D721Med (cell line): ENCODE measurements at places on chromosomes 2 and 18.

GRCh38 chr2:128488434-128488833, 169.8 kb upstream of the HS6ST1 start:
- no peak for DNase-seq

GRCh38 chr2:184756885-184757284, 158.6 kb downstream of the ZNF804A start:
- DNase-seq, result no peak

DNA sequence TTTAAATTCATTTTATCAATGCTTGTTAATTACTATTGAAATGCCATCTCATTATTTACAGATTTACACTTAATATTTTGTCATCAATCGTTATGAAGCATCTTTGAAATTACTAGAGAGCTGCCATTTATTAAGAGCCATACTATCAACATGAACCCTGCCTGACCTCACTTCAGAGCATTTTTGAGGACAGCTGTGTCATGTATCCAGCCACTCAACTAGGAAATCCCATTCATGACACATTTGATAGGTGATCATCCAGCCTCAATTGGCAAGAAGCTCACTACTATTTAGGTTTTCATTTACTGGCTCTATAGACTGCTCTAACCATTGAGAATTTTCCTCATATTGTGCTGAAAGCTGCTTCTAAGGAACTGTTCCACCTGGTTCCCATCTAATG, 40.6 kb upstream of the TLK1 start:
- DNase-seq, result no peak

- no peak for DNase-seq
These were observed 16.3 kb upstream of the RMND5A start for GRCh38 chr2:86703704-86704361.

- no peak for DNase-seq
These were observed 103.6 kb upstream of the LYPD6 start for GRCh38 chr2:149226790-149227189.

- no peak for DNase-seq
These were observed 17.3 kb downstream of the CIB4 start for GRCh38 chr2:26623541-26624495.

GRCh38 chr2:219490186-219490585, 8.5 kb upstream of the GMPPA start:
- DNase-seq, result no peak

- DNase-seq, result no peak
These were observed 13.7 kb downstream of the PDCD1 start for GRCh38 chr2:241844831-241845578.

GRCh38 chr2:11869391-11869991, 123.1 kb downstream of the LPIN1 start:
- DNase-seq, result no peak

DNA sequence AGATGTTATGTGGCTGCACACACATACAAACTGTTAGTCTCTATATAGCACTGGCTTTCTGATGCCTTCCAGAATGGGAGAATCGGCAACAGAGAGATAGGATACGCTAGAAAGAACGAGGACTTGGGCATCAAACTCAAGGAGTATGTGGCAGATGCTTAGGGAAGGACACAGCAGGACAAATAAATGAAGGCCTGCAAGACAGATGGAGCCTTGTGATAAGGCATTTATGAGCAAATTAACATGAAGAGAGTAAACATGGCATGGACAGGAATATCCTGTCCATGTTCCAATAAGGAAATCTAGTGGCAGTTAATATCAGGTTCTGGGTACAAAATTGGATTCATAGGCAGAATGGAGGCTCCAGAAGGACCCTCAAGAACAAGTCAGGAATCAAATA, 136.9 kb downstream of the SLC4A10 start:
- DNase-seq, result no peak

DNA sequence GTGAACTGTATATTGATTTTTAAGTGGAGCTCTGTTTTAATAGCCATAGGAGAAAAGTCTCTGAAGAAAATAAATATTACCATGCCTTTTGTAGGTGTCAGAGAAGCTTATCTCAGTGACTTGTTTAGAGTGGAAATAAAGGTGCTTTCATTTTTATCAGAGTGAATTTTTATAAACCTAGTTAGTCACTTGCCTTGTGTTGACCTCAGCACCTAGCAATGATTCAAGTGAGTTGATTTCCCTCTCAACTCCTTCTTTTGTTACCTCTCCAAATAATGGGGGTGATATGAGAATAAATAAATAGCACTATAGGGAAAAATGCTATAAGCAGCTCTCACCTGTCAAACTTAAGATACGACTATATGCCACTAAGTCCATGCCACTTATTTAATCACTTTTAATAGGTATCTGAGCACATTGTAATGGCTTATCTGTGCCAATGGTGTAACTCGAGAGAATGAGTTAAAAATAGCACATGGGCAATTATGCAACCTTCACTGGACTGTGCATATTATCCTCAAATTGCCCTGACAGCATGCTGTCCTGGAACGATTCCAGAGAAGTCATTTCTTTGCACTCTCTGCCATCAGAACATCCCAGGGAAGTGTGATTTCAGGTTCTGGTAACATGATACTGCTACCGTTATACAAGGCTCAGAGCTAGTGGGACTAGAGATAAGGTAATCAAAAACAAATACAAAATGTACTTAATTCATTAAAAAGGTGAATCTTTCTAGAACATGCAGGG, 290.8 kb downstream of the CCDC85A start:
- DNase-seq, result no peak

GRCh38 chr18:49059028-49059834, 108.5 kb upstream of the SMAD7 start:
- no peak for DNase-seq

DNA sequence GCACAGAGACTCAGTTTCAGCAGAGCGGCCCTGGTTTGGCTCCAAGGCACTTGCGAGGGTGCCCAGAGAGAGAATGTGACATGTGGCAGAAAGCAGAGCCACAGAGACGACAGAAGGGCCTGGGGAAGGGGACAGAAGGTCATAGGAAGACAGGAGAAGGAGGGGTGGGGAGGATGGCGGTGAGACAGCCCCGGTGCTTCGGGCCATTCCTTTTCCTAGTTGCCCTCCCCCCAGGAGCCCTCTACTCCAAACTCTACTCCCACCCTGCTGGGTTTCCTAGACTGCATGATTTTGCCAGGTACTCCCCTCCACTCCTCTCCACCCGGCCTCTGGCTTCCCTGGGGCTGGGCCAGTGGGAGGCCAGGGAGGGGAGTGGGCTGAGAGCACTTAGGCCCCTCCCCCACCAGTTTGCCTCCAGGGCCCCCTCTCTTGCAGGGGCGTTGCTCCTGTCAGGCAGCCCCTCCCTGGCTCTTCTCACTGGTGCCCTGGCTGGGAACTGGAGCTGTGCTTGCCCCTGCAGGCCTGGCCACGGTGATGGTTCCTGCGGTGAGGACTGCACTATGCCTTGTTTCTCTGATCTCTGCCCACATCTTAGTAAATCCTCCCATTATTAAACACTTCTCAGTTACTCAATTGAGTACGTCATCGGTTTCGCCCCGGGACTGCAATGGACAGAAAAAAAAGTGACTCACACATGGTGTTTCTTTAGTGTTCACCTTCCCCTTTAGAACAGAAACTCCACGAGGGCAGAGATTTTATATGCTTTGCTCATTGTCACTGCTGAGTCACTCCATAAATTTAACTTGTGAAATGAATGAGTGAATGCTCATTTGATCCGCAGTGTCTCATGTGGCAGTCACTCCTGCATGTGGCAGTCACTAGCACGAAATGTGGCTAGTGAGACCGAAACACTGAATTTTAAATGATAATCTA, 58.7 kb upstream of the SP3 start:
- no peak for DNase-seq

DNA sequence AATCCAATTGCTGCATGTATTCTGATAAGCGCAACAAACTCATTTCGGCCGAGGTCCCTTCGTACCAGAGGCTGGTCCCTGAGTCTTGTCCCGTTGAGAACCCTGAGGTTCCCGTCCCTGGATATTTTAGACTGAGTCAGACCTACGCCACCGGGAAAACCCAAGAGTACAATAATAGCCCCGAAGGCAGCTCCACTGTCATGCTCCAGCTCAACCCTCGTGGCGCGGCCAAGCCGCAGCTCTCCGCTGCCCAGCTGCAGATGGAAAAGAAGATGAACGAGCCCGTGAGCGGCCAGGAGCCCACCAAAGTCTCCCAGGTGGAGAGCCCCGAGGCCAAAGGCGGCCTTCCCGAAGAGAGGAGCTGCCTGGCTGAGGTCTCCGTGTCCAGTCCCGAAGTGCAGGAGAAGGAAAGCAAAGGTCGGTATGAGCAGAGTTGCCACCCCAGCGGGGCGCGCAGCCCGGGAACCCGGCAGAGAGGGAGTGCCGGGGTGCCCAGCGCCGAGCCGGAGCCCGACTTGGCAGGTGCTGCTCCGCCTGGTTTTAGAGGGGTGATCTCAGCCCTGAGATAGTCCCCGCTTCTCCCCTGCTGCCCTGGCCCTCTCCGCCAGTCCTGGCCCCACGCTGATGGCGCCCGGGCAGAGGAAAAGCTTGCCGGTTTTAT, 714 bp downstream of the HOXD10 start:
- no peak for DNase-seq

- DNase-seq, result no peak
These were observed 89.7 kb downstream of the TMEM247 start for GRCh38 chr2:46569061-46569560.

DNA sequence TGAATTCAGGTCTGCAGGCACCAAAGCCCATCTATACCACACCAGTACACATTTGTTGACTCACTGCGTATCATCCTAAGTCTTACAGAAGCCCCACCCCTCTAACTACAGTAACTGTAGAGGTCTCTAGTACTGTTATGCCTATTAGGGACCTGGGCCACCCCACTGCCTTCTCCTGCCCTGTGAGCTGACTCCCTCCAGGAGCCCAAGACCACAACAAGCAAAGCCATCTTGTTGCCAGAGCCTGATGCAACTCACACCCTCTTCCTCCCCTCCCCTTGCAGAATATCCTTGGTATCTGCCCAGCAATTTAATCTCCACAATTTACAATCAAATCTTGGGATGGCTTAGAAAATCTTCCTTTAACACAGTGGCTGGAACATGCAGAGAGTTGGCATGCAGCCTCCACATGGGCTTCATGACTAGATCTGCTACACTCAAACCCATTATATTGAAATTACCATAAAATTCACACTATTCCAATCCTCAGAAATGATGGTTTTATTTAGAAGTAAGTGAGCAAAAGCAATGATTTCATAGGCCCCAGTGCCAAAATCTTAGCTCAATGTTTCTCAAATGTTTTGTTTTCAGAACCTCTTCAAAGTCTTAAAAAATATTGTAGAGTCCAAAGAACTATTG, 17.7 kb upstream of the CYP1B1 start:
- no peak for DNase-seq

- DNase-seq, result no peak
These were observed 76.9 kb downstream of the MRO start for GRCh38 chr18:50742952-50743351.

GRCh38 chr2:29269765-29270109, 154.5 kb downstream of the CLIP4 start:
- no peak for DNase-seq

DNA sequence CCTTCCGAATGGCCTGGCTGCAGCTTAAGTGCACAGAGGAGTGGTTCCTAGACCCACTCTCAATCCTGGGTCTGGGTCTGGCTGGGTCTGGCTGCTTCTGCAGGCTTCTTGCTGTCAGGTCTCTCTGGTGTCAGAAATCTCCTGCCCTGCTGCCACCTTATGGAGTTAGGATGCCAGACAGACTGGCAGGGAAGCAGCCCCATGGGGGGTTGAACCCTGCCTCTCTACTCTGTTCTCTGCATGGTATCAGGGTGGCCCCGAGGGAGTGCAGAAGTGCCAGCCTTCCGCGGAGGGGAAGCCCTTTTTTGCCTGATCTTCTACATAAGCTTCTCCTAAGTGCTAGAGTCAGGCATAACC, 89.4 kb downstream of the ZCCHC2 start:
- DNase-seq, result no peak

DNA sequence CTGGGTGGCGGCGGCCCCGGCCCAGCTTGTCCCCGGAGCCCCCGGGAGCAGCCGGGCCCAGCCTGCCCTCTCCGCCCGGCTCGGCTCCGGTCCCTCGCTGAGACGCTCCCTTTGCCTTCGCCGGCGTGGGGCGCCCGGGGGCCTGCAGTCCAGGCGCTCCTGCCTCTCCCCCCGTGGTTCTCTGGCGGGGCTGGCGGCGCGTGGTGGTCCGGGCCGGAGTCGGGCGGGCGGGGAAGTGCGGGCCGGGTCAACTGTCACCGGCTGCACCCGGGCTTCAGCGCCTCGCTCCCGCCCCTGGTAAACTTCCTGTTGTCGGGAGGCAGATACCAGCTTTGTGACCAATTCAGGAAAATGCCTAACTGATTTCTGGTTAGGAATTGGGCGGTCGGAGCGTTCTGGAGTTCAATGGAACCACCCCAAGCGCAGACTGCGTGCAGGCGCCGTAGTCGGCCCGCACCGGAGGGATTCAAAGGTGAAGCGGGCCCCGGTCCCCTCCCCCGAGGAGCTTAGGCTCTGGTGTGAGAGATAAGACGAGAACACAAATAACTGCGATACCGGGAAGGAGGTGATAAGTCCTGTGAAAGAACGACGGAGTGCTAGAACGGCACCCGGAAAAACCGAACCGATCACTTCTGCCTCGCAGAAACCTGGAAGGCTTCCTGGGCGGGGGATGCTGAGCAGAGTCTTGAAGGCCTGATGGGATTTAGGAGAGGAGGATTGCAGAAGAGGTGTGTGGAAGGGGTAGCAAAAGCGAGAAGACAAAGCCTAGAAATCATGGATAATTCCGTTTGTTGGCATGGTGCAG, 891 bp downstream of the CAB39 start:
- no peak for DNase-seq

- DNase-seq, result no peak
These were observed 100.6 kb upstream of the SMIM21 start for GRCh38 chr18:75527848-75528685.

GRCh38 chr2:170485254-170486026, 229.7 kb upstream of the SP5 start:
- no peak for DNase-seq

DNA sequence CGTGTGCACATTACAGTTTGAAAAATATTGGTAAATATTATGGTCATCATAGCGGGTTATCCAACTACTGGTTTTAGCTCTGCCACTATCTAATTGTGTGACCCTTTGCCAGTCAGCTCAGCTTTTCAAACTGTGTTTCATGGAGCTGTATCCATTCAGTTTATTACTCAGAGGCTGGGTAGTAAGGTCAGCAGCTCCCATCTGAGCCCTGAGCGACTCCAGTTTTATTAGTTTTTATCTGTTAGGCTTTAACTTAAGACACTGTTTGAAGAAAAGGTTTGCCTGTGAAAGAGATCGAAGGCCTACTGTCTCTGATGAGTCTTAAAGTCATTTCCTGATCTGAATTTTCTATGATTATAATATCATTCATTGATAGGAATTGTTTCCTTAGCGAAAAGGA, 76.3 kb downstream of the DPP10 start:
- no peak for DNase-seq

DNA sequence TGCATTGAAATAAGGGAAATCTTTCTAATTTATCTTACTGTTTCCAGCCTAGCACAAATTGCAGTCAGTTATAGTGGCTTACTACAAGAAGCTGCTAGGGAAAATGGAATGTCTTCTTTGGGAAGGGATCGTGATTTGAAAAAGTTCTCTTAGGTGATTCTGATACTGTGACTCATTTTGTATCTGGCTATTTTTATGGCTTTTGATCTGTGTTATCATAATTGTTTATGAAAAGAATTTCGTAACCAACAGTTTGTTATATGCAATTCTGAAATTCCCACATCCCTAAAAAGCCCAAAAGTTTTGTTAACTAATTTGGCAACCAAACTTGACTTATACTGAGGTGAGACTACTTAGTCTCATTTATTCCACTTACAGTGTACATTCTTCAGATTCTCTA, 12.4 kb downstream of the PTPN4 start:
- no peak for DNase-seq

- DNase-seq, result no peak
These were observed 212.3 kb upstream of the TRIB2 start for GRCh38 chr2:12504443-12504842.
